ENCODE measurements at places on chromosomes 3 and 15. TPM values are rescaled to one million over a fixed set of nuclear protein-coding genes. Genes with fewer than 3 reads are reported as not detected.

DNA sequence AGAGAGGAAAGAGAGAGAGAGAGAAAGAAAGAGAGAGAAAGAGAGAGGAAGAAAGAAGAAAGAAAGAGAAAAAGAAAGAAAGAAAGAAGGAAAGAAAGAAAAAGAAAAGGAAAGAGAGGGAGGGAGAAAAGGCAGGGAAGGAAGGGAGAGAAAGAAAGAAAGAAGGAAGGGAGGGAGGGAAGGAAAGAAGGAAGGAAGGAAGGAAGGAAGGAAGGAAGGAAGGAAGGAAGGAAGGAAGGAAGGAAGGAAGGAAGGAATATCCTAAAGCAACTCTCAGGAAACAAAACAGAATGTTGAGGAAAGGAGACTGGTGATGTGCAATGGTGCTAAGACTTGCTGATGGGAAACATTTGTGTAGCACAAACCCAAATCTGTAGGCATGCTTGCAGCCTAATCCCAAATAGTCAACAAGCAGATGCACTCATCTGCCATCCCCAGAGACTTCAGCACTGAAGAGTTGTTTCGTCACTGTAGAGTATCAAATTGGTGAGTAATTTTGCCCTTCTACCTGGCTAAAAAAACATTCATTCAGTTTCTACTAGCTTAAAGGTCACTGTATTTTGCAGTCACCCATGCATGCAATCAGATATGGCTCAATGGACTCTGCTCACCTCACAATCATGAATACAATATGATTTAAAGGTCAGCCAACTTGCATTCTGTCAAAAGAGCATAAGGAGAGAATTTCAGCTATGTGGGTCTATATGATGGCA is 480.3 kb downstream of the FGF12 start:
- DNase-seq = no peak

GADL1 gene
- not detected for total RNA-seq

TLR9 gene
- 0.18 TPM for total RNA-seq

CKMT1B gene
- 1.1 TPM for total RNA-seq

SLC22A14 gene
- not detected for total RNA-seq

SLC12A8 gene
- 0.34 TPM for total RNA-seq

All from activated naive CD4-positive, alpha-beta T cell treated with anti-CD3 and anti-CD28 coated beads, Interleukin-2, amount 50 U/mL, for 72 hours (primary cell).